Heart right ventricle (tissue), 16 donors: ENCODE measurements at places on chromosomes 6 and 20. TPM values are rescaled to one million over a fixed set of nuclear protein-coding genes. Genes with fewer than 3 reads are reported as not detected.
A peak's percentile ranks its signal among the peaks of the same experiment; 100 is the strongest.

The SMOC2 gene
- 16.3 TPM for total RNA-seq

The HLA-G gene
- total RNA-seq, result not detected

The TRAPPC3L gene
- not detected for total RNA-seq

GRCh38 chr20:37522260-37523011 lies 1.4 kb downstream of the NNAT start:
- peaks cover 8% of the 10 kb centered on the region for H3K36me3 ChIP-seq
- no peak overlapping the region for H3K4me3 ChIP-seq
- H3K27me3 ChIP-seq, result no peaks in the 10 kb centered on the region
- peaks cover 91% of the 10 kb centered on the region for H3K4me1 ChIP-seq
- peak; percentile 61 for DNase-seq

GRCh38 chr6:155779456-155779855 lies 323.8 kb upstream of the NOX3 start:
- DNase-seq, result no peak
- no peaks in the 10 kb centered on the region for H3K36me3 ChIP-seq
- H3K4me1 ChIP-seq, result peaks cover 9% of the 10 kb centered on the region
- no peak overlapping the region for H3K27ac ChIP-seq

The FGD2 gene
- total RNA-seq, result 1.0 TPM

DNA sequence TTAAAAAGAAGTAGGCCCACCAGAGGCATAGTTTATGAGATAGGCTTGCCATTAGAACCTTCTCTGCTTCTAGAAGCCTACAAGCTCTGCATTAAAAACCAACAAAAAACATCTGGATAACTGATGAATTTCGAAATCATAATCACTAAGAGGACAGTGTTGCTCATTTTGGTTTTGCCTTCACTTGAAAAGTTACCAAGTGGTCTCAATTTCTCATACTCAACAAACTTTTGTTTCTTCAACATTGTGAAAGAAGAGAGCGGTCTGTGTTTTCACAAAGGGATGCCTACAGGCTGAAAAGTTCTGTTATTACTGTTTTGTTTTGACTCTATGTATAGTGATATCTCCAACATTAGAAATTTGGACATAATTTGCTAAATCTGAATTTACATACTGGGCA lies 98.9 kb downstream of the PDSS2 start:
- H3K36me3 ChIP-seq, result no peaks in the 10 kb centered on the region
- no peak overlapping the region for H3K27ac ChIP-seq
- no peak overlapping the region for H3K4me3 ChIP-seq

The BMP5 gene
- total RNA-seq, result 1.2 TPM

DNA sequence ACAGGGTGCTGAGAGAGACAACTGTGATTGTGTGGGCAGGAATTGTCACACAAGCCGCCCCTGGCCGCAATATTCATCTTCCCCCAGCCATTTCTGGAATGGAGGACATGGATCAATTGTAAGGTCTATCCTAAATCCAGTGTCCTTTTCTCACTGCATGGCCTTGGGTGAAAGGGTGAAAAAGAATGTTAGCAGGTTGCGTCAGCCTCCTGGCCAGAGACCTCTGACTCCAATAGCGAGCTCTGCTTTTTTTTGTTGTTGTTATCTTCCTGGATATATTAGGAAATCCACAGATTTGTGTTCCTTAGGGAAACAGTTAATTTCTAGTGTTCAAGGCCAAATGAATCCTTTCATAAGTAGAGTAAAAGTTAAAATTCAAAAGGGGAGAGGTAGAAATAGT lies 47.1 kb upstream of the CD83 start:
- no peaks in the 10 kb centered on the region for H3K27me3 ChIP-seq
- DNase-seq, result no peak
- H3K27ac ChIP-seq, result no peak overlapping the region
- no peaks in the 10 kb centered on the region for H3K36me3 ChIP-seq
- no peak overlapping the region for H3K4me3 ChIP-seq
- H3K4me1 ChIP-seq, result peaks cover 2% of the 10 kb centered on the region

- H3K4me1 ChIP-seq, result peaks cover 13% of the 10 kb centered on the region
- no peaks in the 10 kb centered on the region for H3K36me3 ChIP-seq
- no peak overlapping the region for H3K4me3 ChIP-seq
- no peaks in the 10 kb centered on the region for H3K27me3 ChIP-seq
- peak; percentile 21 for DNase-seq
Measured at GRCh38 chr6:63352544-63353285, 32.9 kb upstream of the LGSN start.

GRCh38 chr6:33237741-33238140 lies 29.4 kb downstream of the RING1 start:
- no peak for DNase-seq
- no peaks in the 10 kb centered on the region for H3K4me1 ChIP-seq
- H3K36me3 ChIP-seq, result no peaks in the 10 kb centered on the region
- peaks cover 9% of the 10 kb centered on the region for H3K27me3 ChIP-seq
- H3K27ac ChIP-seq, result no peak overlapping the region

DNA sequence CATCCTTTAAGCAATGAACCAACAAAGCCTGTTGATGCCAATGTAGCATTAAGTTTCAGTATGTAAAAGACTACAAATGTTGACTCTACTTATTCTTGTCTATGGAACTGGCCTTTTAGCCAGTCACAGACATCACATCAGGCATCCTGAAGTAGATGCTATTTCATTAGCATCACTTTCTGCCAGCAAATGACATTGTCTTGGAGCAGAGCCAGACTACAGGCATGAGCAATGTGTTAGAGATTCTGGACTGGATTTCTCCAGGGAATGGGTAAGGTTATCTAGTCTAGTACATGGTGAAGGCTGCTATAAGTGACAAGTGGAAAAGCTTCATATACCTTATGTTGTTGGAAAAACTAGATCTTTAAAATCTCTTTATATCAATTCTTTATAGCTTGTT lies 142.9 kb downstream of the ADGRB3 start:
- DNase-seq, result peak; percentile 32
- H3K36me3 ChIP-seq, result no peaks in the 10 kb centered on the region
- H3K4me3 ChIP-seq, result no peak overlapping the region
- no peaks in the 10 kb centered on the region for H3K27me3 ChIP-seq
- no peaks in the 10 kb centered on the region for H3K4me1 ChIP-seq

The OPRL1 gene
- 0.44 TPM for total RNA-seq

DNA sequence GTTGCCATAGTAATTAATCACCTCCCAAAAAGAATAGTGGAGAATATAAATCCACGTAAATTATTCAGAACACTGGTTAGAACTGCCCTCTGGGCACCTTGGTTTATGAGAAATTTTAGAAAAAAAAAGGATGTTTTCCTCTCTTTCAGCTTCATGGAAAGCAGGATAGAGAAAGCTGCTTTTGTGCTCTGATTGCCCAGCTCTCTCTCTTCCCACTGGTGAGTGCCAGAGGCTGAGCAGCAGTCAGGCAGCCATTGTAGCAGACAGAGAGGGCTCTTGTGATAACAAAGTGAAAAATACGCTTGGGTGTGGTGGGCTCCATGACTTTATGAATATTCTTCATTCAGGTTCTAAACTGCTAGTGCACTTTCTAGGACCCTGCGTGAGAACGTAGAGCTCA lies 26.4 kb downstream of the SLC35F1 start:
- no peak overlapping the region for H3K27ac ChIP-seq
- H3K4me3 ChIP-seq, result no peak overlapping the region
- H3K36me3 ChIP-seq, result no peaks in the 10 kb centered on the region

The GLP1R gene
- total RNA-seq, result 5.5 TPM

The SLC17A2 gene
- total RNA-seq, result not detected

The TNFRSF21 gene
- 3.9 TPM for total RNA-seq

- no peak for DNase-seq
- H3K36me3 ChIP-seq, result no peaks in the 10 kb centered on the region
- H3K4me1 ChIP-seq, result no peaks in the 10 kb centered on the region
- no peaks in the 10 kb centered on the region for H3K27me3 ChIP-seq
Measured at GRCh38 chr20:42775037-42775436, 414.7 kb downstream of the PTPRT start.

The UBD gene
- total RNA-seq, result not detected

DNA sequence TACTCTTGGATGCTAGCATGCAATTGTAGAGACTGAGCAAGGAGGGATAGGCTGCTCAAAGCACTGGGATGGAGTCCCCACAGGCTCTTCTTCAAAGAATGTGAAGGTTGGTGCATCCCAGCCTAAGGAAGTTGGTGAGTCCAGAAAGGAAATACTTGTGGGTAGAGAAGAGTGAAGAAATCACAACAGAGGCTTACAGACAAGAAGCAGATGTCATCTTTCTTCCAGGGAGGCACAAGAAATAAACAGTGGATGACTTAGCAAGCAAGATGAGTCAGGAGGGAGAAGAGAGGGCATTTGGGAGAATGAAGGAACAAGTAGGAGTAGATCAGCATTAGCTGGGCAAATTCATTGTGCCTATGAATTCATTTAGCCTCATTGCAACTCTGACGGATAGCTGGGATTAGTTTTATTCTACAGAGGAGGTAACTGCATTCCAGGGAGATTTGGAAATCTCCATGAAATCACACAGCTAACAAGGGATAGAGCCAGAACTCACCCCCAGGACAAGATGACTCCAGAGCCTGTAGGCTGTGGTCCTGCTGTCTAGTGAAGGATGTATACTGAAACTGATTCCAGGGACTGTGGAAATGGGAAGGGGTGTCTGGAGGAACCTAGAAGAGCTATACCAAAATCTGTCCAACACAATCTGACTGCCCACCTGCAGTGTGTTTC lies 125.8 kb upstream of the SPTLC3 start:
- no peaks in the 10 kb centered on the region for H3K36me3 ChIP-seq
- no peaks in the 10 kb centered on the region for H3K4me1 ChIP-seq
- peaks cover 6% of the 10 kb centered on the region for H3K27me3 ChIP-seq
- DNase-seq, result no peak
- H3K27ac ChIP-seq, result no peak overlapping the region

DNA sequence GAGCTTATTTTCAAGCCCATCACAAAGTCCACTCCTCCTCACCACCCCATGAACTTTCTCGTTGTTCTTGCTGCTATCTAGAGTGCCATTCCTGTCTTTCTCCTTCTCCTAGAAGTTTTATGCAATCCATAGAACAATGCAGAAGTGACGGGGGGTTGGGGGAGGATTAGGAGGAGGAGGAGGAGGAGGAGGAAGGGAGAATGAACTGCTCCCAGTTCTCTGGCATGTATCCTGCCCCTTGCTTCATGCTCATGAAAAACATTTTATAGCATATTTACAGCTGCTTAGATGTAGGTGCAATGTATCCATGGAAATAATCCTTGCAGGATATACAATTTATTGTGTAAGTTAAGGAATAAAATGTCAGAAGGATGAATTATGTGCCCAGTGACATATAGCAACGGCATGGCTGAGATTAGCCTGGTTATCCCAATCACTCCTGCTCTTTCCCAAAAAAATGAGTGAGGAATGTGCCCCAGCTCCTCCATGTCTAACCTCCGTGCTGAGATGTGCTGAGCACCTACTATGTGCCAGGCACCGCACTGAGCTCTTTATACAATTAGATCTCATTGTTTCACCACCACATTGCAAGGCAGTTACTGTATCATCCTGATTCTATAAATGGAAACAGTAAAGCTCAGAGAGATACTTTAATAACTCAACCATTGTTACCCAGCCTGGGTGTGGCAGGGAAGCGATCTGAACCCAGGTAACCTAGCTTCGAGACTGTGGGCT lies 41.6 kb upstream of the TFAP2C start:
- H3K4me3 ChIP-seq, result no peak overlapping the region
- no peak for DNase-seq
- H3K36me3 ChIP-seq, result no peaks in the 10 kb centered on the region
- H3K4me1 ChIP-seq, result no peaks in the 10 kb centered on the region
- H3K27ac ChIP-seq, result no peak overlapping the region

The HUS1B gene
- total RNA-seq, result 0.57 TPM

DNA sequence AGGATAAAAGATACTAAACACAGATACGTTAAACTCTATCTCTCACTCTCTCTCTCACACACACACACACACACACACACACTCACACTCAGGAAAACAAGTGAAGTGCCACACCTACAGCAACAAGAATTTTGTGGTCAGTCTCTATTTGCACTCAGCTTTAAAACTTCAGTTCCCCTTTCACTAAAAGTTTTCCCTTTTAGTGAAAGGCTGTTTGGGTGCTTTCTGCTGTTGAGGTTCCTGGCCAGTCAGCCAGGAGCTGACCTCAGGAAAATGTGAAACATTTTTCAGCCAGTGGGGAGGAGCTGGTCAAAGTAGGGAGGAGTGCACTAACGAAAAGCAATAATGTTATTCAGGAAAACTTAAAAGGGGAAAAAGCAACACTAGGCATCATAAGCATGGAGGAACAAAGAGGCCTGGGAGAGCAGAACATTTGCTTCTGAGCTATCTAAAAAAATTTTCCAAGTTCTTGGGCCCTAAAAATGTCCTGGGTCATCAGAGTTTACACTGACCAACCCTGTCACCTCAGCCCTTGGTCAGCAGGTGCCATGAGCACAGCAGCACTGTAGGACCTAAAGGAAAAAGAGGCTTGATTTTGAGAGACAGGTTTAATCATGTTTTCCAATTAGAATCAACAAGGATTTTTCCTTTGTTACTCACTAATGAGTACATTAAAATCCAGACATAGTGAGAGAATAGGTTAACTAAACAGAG lies 30.7 kb upstream of the NT5E start:
- no peaks in the 10 kb centered on the region for H3K27me3 ChIP-seq
- DNase-seq, result no peak
- H3K27ac ChIP-seq, result no peak overlapping the region
- H3K36me3 ChIP-seq, result no peaks in the 10 kb centered on the region
- H3K4me3 ChIP-seq, result no peak overlapping the region

The DAAM2 gene
- 13.8 TPM for total RNA-seq

DNA sequence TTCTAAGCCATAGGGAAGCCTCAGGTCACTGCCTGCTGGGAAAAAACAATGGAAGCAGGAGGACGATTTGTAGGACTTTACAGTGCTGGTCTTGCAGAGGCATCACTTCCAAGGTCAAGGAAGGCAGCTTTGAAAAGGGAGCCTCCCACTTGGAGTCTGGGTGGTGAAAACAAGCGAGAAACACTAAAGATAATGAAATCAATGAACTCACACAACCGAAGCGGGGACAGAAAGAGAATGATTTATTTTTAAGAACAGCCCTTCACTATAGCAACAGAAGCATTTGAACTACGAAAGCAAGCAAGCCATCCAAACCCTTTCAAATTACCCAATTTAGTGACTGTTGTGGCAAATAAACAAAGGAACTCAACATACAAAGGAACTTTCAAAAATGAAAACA lies 227.5 kb downstream of the THBS2 start:
- no peaks in the 10 kb centered on the region for H3K4me1 ChIP-seq
- peaks cover 15% of the 10 kb centered on the region for H3K27me3 ChIP-seq
- H3K4me3 ChIP-seq, result no peak overlapping the region
- DNase-seq, result no peak

The TFAP2D gene
- not detected for total RNA-seq

- DNase-seq, result no peak
- H3K4me1 ChIP-seq, result peaks cover 33% of the 10 kb centered on the region
- H3K4me3 ChIP-seq, result no peak overlapping the region
Measured at GRCh38 chr20:41204304-41205265, 67.2 kb downstream of the PLCG1 start.

GRCh38 chr20:53959911-53960578 lies 110.3 kb downstream of the BCAS1 start:
- no peaks in the 10 kb centered on the region for H3K36me3 ChIP-seq
- H3K27me3 ChIP-seq, result no peaks in the 10 kb centered on the region
- H3K4me1 ChIP-seq, result peaks cover 8% of the 10 kb centered on the region
- peak overlapping the region; percentile 31 for H3K27ac ChIP-seq

The ABHD16B gene
- total RNA-seq, result not detected

- H3K27me3 ChIP-seq, result no peaks in the 10 kb centered on the region
- H3K27ac ChIP-seq, result peak overlapping the region; percentile 10
Measured at GRCh38 chr6:134373282-134373922, 55.5 kb upstream of the SGK1 start.

- no peaks in the 10 kb centered on the region for H3K27me3 ChIP-seq
- peaks cover 4% of the 10 kb centered on the region for H3K4me1 ChIP-seq
- H3K36me3 ChIP-seq, result no peaks in the 10 kb centered on the region
- no peak overlapping the region for H3K27ac ChIP-seq
- no peak overlapping the region for H3K4me3 ChIP-seq
Measured at GRCh38 chr6:150939399-150939798, 73.9 kb downstream of the MTHFD1L start.
